Activated T-cell treated with anti-CD3 and anti-CD28 coated beads, Interleukin-2, amount 50 U/mL, for 72 hours (primary cell): ENCODE measurements at places on chromosomes 3 and 15. TPM values are rescaled to one million over a fixed set of nuclear protein-coding genes. Genes with fewer than 3 reads are reported as not detected.

SMAD6 gene
- 0.31 TPM for total RNA-seq

SAMD7 gene
- total RNA-seq, result not detected

AHSG gene
- 0.14 TPM for total RNA-seq

NUP210 gene
- total RNA-seq, result 138 TPM

CNTN4 gene
- total RNA-seq, result 0.62 TPM

DNA sequence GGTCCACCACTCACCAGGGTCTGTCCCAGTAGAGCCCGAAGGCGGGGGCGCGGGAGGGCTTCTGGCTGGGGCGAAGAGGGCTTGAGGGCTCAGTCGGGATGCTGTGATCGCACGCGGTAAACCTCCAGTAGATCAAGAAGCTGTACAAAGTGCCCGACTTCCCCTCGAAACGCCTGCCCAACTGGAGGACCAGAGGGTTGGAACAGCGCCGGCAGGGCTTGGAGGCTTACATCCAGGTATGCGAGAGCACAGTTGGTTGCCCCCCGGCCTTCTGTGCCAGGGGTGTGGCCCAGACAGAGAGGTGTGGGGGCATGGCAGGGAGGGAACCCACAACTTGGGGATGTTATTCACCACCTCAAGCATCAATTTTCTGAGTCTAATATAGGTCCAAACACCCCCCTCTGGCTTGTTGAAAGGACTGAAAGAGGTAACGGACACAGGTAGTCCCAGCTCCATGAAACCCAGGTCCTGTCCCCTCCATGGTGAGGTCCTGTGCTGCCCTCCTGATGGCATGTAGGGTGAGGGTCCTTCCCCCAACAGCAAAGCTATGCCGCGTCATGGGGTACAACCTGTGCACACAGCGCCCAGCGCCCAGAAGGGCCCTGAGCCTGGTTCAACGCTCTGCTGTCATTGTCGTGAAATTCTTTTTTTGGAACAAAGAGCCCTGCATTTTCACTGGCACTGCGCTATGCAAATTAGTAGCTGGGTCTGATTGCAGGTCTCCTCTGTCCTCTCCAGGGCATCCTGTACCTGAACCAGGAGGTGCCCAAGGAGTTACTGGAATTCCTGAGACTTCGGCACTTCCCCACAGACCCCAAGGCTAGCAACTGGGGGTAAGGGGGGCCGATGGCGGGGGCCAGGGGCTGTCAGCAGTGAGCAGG is 1.2 kb downstream of the SNX22 start:
- DNase-seq, result no peak

DNA sequence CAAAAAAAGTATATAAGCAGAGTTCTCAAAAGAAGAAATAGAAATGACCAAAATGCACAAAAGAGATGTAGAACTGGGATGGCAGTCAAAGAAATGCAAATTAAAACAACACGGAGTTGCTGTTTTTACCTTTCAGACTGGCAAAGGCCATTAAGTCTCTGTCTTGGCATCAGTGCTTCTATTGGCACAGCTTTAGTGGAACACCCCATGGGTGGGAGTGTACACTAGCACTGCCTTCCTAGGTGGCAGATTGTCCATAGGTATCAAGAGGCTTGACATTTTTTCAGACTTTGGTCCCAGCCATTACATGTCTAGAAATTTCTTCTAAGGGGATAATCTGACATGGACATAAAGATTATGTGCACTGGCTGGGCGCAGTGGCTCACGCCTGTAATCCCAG is 58.1 kb upstream of the VILL start:
- DNase-seq, result no peak

GRCh38 chr3:189548053-189548452 is 83.1 kb upstream of the TP63 start:
- DNase-seq, result no peak

GRCh38 chr3:57948781-57949242 is 59.4 kb upstream of the FLNB start:
- DNase-seq, result no peak

GRCh38 chr15:44325568-44325967 is 37.0 kb downstream of the GOLM2 start:
- no peak for DNase-seq

- no peak for DNase-seq
Observed at GRCh38 chr15:72153269-72154000, 35.2 kb downstream of the SENP8 start.

- DNase-seq, result no peak
Observed at GRCh38 chr15:100439514-100439913, 89.2 kb downstream of the CERS3 start.

GRCh38 chr3:54663501-54664011 is 264.3 kb downstream of the LRTM1 start:
- no peak for DNase-seq

- DNase-seq, result peak; percentile 4
Observed at GRCh38 chr3:49238274-49239127, 38.5 kb downstream of the C3orf62 start.

DNA sequence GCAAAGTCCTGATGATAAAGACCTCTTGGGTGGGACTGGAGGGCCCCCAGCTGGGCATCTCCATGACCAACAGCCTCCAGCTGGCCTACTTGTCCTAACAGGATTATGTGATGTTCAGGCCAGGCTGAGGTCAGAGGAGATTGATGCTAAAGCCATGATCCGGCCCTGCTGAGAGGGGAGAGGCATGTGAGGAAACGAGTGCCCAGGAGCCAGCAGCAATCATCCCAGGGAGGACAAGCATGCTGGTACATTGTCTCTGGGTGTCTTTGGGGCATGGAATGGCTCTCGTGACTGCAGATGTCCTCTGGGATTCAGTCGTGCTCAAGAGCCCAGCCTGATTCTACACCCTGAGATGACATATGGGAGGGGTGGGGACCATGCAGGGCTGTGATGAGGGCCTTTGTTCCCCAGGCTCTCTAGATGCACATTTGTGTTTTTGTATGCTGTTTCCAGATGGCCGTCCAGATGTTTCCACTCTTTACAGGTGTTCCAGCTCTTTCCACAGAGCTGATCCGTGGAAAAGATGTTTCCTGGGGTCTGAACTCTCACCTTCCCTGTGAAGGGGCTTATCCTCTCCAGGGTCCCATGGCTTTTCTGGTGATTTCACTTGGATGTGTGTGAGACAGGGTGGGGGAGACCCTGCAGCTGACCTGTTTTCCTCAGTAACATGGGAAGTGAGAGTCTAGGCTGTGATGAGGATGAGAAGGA is 20.2 kb downstream of the SLC24A1 start:
- DNase-seq, result no peak

DNA sequence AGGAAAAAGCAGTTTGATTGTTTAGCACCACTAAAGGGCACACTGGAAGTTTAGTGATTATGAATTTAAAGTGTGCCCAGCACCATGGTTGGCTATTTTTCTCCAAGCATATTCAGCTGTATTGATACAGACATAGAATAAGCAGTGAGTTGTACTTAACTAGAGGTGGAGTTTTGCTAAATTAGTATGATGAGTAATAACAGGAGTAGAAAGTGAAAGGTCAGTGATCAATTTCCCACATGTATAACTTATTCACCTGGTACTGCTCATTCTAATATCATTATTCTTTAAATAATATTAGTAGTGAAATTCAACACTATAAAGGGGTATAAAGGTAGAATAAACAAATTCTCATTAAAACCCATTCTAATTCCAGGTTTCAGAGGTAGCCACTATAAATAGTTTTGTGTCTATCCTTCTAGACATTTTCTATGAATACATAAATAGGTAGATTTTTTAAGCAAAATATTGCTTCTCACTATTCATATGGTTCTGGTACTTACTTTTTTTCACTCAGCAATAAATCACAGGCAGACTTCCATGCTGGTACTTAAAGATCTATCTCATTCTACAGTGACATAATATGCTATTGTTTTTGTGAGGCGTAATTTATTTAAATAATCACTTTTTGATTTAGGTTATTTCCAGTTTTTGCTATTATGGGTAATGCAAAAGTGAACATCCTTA is 732.9 kb downstream of the VGLL3 start:
- DNase-seq, result no peak

DNA sequence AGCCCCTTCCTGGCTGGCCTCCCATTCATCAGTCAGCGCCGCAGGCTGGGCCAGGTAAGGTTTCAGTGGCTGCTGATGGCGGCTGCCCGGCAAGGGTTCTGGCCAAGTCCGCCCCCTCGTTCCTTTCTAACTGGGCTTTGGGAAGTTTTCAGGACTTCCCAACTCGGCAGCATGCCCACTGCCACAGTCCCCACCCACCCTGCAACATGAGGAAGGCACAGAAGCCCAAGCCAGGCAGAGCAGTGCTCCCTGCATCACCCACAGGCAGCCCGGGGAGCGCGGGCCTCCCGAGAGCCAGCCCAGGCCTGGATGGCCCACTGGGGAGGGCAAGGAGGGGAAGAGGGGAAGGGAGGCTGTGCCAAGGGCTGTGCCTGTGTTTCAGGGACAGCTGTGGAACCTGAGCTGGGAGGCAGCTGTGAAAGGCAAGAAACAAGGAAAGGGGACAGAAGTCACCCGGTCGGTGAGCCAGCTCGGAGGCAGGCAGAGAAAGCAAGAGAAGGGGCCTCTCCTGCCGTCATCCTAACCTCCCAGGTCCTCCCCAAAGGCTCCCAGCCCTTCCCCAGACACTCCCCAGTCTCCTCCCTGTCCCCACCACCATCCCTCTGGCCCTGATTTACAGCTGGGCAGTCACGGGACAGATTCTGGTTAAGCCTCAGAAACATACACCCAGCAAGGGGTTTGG is 73.9 kb downstream of the CPN2 start:
- no peak for DNase-seq
